ENCODE measurements at places on chromosomes 1 and 21. TPM values are rescaled to one million over a fixed set of nuclear protein-coding genes. Genes with fewer than 3 reads are reported as not detected.

GPR25 gene
- not detected for total RNA-seq

NBL1 gene
- total RNA-seq: 32.5 TPM

TRIM67 gene
- not detected for total RNA-seq

FASLG gene
- not detected for total RNA-seq

RGSL1 gene
- not detected for total RNA-seq

FH gene
- total RNA-seq: 88.3 TPM

EIF4G3 gene
- 52.6 TPM for total RNA-seq

LRRC3 gene
- total RNA-seq: 0.35 TPM

DNA sequence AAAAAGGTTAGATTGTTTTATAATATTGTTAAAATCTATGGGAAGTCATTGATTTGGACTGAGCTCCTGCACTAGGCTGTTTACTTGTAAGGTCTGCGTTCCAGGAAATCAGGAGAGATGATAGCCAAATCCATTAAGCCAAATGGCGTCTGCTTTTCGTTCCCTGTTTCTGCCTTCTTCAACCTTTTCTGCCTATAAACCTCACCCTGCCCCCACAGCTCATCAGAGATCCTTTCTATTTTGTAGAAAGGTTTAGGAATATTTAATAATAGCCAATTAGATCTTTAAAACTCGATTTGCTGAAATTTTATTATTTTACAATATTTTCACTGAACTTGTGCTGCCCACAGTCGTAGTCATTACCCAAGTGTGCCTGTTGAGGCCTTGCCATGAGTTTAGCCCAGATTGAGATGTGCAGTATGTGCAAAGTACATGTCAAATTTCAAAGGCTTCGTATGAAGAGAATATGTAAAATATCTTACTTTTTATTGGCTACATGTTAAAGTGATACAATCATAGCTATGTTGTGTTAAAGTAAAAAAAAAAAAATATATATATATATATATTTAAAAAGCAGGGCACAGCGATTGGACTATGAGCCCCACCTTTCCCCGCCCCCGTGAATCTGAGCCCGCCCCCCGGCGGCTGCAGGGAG lies 444 bp upstream of the IARS2 start:
- peaks cover 10% of the 10 kb centered on the region for H3K4me1 ChIP-seq
- peaks cover 5% of the 10 kb centered on the region for H3K36me3 ChIP-seq
- H3K27ac ChIP-seq: no peak overlapping the region

- H3K27me3 ChIP-seq: peaks cover 36% of the 10 kb centered on the region
- no peak overlapping the region for H3K4me3 ChIP-seq
- no peaks in the 10 kb centered on the region for H3K36me3 ChIP-seq
These were observed 62.7 kb downstream of the SDC3 start for GRCh38 chr1:30845904-30846290.

GRCh38 chr1:175331891-175332290 lies 139.3 kb upstream of the KIAA0040 start:
- H3K27ac ChIP-seq: no peak overlapping the region
- H3K36me3 ChIP-seq: no peaks in the 10 kb centered on the region
- no peak overlapping the region for H3K4me3 ChIP-seq
- no peaks in the 10 kb centered on the region for H3K4me1 ChIP-seq
- no peak for DNase-seq
- no peaks in the 10 kb centered on the region for H3K27me3 ChIP-seq

GRCh38 chr1:215911406-215911968 lies 344.4 kb downstream of the KCTD3 start:
- H3K4me3 ChIP-seq: no peak overlapping the region
- no peaks in the 10 kb centered on the region for H3K4me1 ChIP-seq
- no peaks in the 10 kb centered on the region for H3K36me3 ChIP-seq

GRCh38 chr1:210264496-210265380 lies 32.1 kb downstream of the SERTAD4 start:
- no peak overlapping the region for H3K27ac ChIP-seq
- DNase-seq: no peak
- H3K4me1 ChIP-seq: peaks cover 16% of the 10 kb centered on the region
- no peak overlapping the region for H3K4me3 ChIP-seq
- H3K36me3 ChIP-seq: no peaks in the 10 kb centered on the region
- H3K27me3 ChIP-seq: no peaks in the 10 kb centered on the region

- H3K27ac ChIP-seq: no peak overlapping the region
- H3K4me3 ChIP-seq: no peak overlapping the region
- H3K4me1 ChIP-seq: no peaks in the 10 kb centered on the region
These were observed 438.2 kb downstream of the SMYD3 start for GRCh38 chr1:246068619-246069509.

- no peak overlapping the region for H3K4me3 ChIP-seq
- no peak for DNase-seq
- no peaks in the 10 kb centered on the region for H3K27me3 ChIP-seq
These were observed 39.1 kb upstream of the FOXO6 start for GRCh38 chr1:41322101-41322661.

GRCh38 chr1:228279722-228280105 lies 71.9 kb downstream of the OBSCN start:
- no peak for DNase-seq
- no peaks in the 10 kb centered on the region for H3K27me3 ChIP-seq
- H3K4me1 ChIP-seq: no peaks in the 10 kb centered on the region
- no peaks in the 10 kb centered on the region for H3K36me3 ChIP-seq
